NCI-H446 treated with DMSO at 0.1 percent for 48 hours (cell line): ENCODE measurements at places on chromosomes 6 and 20.
A peak's percentile ranks its signal among the peaks of the same experiment; 100 is the strongest.

- DNase-seq = peak; percentile 97
These were observed at the start of gene EPHA7 for GRCh38 chr6:93419304-93420162. TSS of gene EPHA7 (minus strand) at chr6:93419559. CDS start at chr6:93419341, 218 bp downstream.

- no peak for DNase-seq
These were observed 53.1 kb downstream of the PREX1 start for GRCh38 chr20:48774696-48775095.

DNA sequence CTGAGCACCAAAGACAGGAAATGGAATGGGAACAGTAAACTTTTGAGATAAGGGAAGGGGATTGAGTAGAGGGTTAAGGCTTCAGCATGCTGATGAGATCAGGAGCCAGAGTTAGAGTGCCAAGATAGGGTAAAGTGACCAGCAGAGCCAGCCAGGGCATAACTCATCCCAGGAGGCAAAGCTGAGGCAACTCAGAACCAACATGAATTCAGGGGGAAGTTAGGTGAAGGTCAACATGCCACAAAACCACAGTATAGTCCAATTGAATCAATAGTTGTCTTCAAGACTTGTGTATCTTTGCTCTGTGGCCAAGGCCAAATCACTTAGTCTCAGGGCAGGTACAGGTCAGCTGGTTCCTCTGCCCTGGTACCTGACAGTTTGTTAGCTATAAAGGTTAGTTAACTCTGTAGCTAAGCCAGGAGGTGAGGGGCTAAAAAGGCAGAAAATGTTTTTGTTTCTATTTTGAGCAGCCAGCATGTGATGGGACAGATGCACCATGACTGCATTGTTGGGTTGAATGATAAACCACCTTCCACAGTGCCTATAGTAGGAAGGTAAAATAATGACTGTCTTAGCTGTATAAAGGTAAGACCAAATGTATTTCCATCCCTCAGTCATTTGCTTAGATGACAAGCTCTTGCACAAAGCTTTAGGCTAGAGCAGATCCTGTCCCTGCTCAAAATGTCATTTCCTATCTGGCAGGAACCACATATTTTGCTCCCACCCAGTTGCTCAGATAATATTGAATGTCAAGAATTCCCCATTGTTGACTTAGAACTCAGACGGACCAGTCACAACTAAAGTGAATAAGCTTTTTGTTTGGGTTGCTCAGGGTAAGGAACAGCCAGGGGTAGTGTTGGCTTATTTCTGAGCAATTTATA is 15.8 kb downstream of the RNF8 start:
- DNase-seq = no peak

GRCh38 chr20:20993372-20993771 is 112.8 kb downstream of the LINC00237 start:
- no peak for DNase-seq

- no peak for DNase-seq
These were observed 510.5 kb downstream of the HACE1 start for GRCh38 chr6:104349191-104349590.

GRCh38 chr20:48823476-48823875 is 4.3 kb downstream of the PREX1 start:
- DNase-seq = no peak

- no peak for DNase-seq
These were observed 79.2 kb upstream of the STMND1 start for GRCh38 chr6:17022604-17023003.

GRCh38 chr6:5998711-5999687 is 7.7 kb downstream of the NRN1 start:
- DNase-seq = no peak

DNA sequence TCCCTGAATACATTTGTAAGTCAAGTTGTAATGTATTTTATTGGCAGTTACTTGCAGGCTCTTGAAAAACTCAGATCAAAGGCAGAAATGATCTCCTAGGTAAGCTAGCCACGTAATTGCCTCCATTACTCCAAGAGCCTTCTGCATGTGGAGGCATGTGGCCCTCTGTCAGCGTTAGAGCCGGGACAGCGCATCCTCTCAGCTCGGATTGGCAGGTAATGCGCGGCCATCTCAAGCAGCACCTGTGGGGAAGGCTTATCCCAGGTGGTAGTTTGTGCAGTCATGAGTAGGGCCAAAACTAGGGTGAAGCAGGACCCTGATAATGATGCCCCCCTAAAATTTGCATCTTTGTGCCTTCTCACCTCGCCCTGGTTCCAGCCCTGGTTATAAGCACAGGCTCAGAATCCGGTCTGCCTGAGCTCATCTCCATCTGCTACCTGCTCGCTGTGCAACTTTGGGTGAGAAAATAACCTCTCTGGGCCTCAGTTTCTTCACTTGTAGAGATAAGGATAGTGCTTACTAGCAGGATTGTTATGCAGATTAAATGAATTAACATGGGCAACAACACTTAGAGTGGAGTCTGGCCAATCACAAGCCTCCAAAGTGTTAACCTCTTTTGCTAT is 157.5 kb upstream of the PMEPA1 start:
- DNase-seq = no peak

DNA sequence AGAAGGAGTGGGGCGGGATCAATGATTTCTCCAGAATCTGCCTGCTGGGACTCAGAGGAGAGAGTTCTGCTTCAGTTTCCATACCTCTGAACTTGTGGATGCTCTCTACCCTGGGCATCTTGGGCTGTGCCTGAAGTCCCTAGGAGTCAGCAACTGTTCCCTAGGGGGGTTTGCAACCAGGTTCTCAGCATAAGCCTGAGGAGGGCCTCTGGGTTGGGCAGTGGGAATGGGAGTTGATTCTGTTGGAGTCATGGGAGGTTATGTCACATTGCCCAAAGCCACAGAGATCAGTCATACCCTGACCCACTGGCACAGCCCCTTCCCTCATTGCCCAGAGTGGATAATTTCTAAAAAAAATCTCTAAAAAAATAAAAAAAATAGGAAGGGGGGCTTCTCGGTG is 47.4 kb downstream of the MOCS1 start:
- no peak for DNase-seq

GRCh38 chr6:46690141-46690755 is 2.6 kb downstream of the TDRD6 start:
- no peak for DNase-seq

DNA sequence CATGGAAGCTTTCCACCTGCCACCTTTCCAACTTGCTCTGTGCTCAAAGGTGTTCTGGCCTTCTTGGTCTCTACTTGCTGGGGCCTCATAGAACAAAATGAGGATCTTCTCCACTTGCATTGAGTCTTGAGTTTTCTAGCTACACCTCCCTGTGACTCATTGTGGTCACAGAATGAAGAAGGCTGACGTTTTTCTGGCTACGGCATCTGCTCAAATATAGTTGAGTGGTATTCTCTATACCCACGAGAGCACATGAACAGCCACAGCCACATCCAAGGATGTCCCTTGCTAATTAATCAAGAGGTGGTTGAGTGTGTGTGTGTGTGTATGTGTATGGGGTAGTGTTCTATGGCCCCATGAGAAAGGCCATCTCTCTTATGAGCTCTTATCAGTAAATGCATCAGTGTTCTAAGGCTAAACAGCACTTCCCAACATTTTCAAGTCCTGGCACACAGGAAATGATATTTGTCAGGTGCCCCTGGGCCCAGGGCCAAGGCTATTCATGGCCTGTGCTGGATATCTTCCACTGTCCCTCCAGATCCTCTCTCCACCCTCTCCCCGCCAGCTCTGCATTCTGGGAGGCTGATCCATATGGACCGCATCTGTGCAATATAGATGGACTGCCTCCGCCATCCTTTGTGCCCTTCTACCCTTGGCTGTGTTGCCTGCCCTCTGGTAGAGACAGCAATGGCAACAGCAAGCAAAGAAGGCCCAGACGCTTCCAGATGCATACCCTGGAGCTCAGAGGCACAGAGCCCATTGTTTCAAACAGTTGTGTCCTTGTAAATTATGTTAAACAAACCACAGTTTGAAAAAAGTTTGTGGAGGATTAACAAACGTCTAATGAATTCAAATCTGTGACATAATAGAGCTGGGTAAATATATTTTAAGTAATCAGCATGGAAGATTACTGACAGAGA is 150.2 kb downstream of the LRFN2 start:
- peak; percentile 10 for DNase-seq

- DNase-seq = no peak
These were observed 13.2 kb downstream of the MAP3K7 start for GRCh38 chr6:90573624-90574023.

DNA sequence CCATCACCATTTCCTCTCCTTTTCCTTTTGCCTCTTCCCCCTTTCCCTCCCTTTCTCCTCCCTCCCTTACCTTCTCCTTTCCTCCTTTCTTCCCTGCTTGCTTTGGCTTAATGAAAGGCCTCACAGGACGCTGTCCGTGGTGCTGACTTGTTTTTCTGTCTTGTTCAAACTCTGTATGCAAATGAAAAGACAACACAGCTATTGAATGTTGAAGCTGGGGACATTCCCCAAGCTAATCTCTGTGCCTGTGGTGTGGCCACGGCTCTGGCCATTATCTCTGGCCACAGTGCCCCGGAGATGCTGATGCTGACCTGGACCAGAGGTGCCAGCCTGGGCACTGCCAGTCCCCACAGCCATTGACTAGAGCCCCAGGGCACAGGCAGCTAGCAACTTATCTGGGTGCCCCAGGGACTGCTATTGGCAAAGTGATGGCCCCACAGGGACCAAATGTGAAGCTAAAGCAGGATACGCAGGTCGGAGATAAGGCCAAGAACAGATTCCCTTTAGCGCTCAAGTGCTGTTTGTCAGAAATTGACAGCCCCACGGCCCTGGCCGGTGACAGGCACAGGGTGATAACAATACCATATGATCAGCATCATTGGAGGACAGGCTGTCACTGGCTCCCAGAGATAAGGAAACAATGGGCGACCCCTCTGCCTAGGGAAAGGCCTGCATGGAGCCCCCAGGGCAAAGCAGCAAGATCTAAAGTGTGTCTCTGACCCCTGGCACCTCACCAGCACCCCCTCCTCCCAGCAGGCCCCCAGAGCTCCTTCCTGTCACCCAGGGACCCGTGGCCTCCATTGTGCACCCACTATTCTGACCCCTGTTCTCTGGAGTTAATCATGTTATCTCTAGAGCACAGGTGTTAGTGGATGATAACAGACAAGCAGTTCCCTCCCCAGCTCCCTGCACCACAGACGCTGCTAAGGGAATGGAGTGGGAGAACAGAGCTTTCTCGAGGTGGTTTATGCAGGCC is 31.6 kb upstream of the SLC32A1 start:
- no peak for DNase-seq

GRCh38 chr6:26554697-26555504 is 16.7 kb downstream of the HMGN4 start:
- peak; percentile 29 for DNase-seq

DNA sequence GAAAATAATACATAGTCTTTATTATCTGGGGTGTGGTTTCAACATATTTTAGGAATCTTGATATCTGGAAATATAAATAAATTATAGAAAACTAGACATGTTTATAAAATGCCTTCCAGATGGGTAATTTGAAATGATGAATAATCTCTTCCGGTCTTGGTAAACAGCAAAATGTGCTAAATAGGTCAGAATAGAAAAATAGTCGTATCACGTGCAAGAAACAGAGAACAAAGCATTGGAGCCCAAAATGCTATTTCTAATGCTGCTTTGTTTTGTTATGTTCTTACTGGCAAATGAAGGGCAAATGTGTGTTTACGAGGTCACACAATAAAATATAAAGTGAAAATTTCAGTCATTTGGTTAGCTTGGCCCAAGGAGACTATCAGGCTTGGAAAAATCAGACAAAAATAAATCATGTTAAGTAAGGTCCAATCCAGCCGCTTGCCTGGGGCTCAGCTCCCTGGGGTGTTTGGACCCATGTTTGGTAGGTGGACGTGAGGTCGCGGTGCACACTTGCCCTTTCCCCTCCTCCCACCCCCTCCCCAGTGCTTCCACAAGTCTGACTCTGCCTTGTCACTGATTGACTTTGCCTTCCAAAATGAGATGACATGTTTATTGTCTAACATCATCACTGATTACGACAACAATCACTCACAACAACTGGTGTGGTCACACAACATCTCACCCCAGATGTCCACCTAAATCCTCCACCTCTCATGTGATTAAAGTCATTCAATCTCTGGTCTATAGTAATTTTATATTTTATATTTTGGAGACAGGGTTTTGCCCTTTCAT is 56.0 kb downstream of the RIN2 start:
- no peak for DNase-seq

GRCh38 chr6:27161946-27162603 is 85.4 kb upstream of the PRSS16 start:
- DNase-seq = peak; percentile 64

GRCh38 chr20:40262219-40262618 is 426.8 kb downstream of the MAFB start:
- no peak for DNase-seq

DNA sequence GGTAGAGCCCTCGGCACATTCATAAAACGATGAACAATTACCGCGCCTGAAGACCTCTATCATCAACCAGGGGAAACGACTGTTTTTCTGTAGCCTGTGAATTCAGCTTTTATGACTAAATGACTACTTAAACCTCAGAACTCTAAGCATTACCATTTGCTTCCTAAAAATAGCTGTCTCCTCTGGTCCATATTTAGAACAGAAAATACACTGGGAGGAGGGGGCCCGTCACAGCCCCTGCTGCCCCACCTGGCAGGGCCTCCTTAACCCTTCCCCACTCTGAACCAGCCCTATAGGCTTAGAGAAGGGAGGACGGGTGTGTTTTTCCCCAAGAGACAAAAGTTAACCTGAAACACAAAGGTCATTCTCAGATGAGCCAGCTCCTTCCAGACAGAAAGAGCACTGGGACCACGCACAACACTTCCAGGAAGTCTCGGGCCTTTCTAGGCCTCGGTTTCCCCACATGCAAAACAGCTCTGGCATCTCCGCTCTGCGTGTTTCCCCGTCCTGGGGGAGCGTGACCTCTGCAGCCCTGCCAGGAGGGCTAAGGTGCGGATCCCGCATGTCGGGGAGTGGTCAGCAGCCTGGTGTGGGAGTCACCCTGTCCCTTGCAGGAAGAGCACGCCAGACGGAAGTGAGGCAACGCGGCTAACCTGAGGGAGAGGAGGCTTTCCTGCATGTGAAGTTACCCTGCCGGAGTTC is 193.9 kb downstream of the DLL1 start:
- DNase-seq = no peak
